ENCODE measurements at places on chromosomes 4 and X.
A peak's percentile ranks its signal among the peaks of the same experiment; 100 is the strongest.

DNA sequence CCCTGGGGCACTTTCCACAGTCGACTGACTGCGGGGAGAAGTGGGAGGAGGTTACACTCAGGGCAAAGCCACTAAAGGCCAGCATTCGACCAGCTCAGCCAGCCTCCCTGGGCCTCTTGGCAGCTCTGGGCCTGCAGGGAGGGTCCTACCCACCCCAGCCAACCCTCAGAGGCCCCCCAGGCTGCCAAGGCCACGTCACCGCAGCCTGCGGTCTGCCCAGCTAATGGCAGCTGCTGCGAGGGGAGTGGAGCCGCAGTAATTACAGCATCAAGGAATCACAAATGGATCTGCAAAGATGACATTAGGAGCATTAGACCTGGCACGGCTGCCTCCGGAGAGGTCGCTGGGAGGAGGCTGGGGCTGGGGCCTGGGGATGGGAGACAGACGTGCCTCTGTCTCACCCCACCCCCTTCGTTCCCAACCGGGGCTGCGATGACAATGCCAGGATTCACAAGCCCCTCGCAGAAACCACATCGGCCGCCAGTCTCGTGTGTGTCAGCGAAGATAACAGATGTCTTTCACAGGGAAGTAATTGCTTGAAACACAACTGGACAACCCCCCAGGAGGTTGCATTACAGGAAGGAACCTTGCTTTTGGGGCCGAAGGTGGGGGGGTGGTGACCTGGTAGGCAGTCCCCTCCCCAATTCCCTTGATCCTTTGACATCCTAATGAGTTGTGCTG is 367.6 kb downstream of the BCOR start:
- no peak for DNase-seq

DNA sequence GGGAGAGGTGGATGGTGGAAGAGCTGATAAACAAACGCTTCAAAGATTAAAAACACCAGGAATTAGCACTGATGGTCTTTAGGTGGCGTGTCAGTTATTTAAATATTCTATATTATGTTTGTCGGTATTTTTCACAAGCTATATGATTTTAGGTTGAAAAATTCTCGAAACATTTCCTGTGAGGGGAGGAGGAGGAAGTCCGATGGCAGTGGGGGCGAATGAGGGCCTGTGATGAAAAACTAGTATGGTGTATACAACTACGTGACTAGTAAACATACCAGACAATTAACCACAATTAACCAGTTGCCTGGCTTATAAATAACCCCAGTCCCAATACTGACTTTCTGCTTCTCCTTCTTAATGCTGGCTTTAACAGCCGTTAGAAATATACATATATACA is 595 bp upstream of the NAP1L2 start:
- no peak for DNase-seq

- DNase-seq = no peak
These were observed 71.6 kb upstream of the CLCN4 start for GRCh38 chrX:10085223-10085622.

DNA sequence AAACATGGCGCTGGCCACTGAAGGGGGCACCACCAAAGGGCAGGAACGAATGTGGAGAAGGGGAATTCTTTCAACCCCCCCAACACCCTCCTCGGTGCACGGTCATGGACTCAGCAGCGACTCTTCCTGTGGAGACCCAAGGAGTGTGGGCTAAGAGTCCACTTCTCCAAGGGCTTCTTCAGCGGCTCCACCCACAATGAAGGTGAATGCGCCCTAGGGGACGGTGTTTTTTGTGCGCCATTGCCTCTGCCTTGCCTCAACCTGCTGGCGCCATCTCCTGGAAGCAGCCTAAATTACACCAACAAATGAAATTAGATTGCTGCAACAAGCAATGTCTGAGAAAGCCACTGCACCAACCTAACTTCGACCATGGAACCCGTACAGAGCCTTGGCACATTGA is 169.2 kb upstream of the MAGEB18 start:
- no peak for DNase-seq

GRCh38 chrX:16910376-16910775 is 36.1 kb upstream of the REPS2 start:
- no peak for DNase-seq

DNA sequence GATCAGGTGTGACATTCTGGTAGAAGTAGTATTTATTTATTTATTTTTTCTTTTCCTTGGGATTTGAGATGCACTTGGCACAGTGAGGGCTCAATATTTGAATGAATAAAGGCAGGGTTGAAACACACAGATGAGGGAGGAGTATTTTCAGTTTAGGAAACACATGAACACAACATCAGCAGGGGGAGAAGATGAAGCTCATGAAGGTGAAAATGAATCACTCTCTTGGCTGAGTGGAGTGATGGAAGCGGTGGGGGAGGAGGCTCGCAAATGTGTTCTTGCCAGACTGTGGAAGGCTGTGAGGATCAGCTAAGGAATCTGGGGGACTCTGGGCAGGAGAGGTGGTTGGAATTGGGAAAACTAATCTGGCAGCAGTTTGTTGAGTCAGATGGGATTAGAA is 55.3 kb downstream of the ARHGAP10 start:
- no peak for DNase-seq

GRCh38 chr4:178340468-178340867 is 898.2 kb upstream of the AGA start:
- no peak for DNase-seq

GRCh38 chr4:143286701-143287571 is 49.7 kb upstream of the GAB1 start:
- no peak for DNase-seq

DNA sequence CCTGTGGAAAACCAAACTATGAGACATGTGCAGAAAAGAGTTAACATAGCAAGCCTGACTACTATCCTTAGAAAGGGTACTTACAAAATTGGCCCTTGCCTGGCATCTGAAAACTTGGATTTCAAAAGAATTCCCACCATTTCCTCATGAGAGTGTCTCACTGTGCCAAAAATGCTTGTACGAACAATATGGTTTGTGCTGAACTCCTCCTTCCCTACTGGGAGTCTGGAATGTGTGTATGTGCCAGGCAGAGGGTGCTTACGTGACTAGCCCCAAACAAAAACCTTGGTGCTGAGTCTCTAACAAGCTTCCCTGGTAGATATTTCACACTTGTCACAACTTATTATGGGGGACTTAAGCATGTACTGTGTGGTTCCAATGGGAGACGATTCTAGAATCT is 81.7 kb upstream of the GIMD1 start:
- no peak for DNase-seq

DNA sequence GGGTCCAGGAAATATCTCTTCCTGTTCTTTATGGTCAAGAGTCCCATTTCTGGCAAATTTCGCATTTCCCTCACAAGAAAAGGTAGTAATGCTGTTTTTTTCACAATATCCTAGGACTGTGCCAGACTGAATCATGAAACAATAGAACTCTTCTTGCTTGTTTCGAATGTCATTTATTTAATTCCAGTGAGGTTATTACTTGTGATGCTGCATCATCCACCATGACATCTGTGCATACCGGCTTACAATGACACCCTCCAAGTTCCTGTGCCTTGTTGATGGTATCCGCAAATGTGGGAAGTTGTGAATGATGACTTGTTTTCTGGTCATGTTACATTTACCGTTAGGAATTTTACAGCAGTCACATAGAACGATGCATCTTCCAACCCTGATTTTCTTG is 42.9 kb upstream of the SPRY1 start:
- no peak for DNase-seq

DNA sequence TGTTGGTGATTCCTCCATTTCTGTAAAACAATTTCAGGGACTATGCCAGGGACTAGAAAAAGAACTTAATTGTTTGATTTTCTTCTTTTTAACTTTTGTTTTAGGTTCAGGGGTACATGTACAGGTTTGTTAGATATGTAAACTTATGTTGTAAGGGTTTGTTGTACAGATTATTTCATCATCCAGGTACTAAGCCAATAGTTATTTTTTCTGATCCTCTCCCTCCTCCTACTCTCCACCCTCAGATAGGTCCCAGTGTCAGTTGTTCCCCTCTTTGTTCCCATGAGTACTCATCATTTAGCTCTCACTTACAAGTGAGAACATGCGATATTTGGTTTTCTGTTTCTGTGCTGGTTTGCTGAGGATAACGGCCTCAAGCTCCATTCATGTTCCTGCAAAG is 70.8 kb upstream of the BOD1L1 start:
- no peak for DNase-seq

DNA sequence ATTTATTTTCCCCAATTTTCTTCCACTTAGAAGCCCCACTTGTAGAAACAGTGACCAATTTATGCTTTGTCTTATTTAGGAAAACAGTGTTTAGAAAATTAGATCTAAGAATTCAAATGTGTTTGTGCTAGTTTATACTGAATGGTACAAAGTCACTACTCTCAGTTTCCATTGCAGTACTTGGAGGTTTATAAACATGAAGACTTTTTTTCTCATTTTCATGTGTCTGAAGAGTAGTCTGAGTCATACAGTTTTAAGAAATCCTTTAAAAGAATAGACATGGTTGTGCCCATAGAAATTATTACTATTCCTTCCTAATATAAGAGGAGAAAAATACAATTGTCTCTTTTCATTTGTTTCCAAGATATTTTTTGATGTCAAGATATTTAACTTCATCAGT is 458.7 kb downstream of the NAF1 start:
- DNase-seq = no peak

DNA sequence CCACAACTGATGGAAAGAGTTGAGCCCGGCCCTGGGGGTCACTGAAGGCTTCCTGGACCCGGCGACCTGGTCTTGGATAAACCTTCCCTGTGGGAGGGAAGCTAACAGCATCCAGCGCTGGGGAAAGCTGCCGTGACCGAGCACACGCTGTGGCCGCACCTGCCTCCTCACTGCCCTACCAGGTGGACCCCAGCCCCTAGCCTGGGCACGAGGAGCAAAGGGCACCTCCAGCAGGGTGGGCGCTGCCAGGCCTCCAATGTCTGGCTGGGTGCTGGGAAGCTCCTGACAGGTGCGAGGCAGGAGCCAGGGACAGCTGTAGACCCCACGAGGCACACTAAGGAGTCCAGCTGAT is 7.9 kb downstream of the TADA2B start:
- DNase-seq = no peak

GRCh38 chrX:8760021-8760420 is 28.1 kb upstream of the ANOS1 start:
- no peak for DNase-seq

DNA sequence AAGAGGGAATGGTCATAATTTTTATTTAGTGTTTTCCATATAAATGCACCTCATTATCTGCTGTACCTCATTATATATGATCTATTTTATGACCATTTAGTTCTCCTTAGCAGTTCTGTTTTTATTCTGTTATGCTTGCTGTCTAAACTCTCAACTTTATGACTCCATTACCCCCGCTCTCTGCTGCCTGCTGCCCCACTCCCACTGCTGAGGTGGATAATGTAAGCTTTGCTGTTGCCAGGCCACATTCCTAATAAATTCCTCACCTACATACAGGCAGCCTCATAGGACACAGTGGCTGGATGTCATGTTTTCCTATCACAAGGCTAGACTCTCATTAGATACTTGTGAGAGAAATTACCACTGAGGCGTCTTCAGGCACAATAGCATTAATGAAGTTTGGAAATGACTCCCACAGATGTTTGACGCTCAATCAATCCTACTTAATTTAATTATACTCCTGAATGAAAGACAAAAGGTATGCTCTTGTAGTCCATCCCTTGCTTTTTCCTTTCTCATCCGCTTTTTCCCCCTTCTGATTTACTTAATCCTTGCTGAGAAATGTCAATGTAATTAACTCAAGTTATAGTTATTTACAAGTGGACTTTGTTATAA is 497.5 kb upstream of the IGFBP7 start:
- no peak for DNase-seq

- DNase-seq = no peak
These were observed 8.4 kb upstream of the AWAT1 start for GRCh38 chrX:70226048-70226447.

GRCh38 chr4:15242021-15242420 is 185.8 kb upstream of the C1QTNF7 start:
- DNase-seq = no peak

DNA sequence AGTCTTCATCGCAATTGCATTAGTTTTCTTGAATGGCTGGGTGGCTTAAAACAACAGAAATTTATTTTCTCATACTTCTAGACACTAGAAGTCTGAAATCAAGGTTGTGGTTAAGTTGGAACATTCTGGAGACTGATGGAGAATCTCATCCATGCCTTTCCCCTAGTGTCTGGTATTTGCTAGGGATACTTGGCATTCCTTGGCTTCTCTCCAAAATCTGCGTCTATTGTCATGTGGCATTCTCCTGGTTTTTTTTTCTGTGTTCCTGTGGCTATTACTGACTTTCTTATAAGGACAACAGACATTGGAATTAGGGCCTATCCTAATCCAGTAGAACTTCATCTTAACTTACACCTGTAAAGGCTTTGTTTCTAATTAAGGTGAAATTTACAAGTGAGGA is 272.8 kb upstream of the EPHA5 start:
- DNase-seq = no peak

- no peak for DNase-seq
These were observed 2.2 kb upstream of the C4orf36 start for GRCh38 chr4:86894455-86894854.

DNA sequence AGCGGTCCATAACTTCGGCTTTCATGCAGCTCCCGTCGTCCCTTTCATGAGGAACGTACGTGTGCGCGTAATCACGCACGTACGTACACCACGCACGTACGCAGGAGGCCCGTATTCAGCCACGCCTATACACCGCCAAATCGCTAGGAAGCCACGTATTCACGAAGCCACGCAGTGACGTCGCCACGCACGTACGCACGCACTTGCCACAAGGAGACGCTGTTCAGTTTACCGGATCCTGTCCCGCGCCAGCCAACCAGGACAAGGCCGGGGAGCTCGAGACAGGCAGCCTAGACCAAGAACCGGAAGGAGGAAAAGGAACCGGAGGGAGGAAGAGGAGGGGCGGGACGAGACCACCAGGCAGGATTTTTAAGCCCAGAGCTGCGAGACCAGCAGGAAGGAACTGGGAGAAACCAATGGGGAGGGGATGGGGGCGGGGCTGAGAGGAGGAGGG is at the start of gene EOLA2:
Gene EOLA2, minus strand, starts transcription at position 65 of the 454 bp plus-strand sequence. CDS start 4,617 bp downstream, outside the sequence.
- DNase-seq = peak; percentile 80

DNA sequence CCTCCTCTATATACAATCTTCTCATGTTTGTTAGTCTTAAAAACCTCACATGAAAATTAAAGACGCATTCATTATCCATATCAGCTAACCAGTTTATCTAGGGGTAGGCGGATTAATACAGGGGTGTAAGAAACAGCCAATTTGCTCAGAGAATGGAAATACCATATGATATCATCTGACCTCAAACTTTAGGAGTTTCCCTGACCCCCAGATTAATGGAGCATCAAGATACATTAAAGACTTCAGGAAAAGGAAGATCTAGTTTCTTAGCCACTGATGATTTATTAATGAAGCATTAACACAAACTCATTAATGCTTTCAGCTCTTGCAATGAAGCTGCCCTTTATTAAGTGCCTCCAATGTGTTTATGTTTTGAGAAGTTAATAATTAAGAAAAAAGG is 67.5 kb downstream of the CAMK2D start:
- no peak for DNase-seq

Measured in T1000 (cell line).